NCI-H1092 (cell line): ENCODE measurements at places on chromosomes 1 and 21.
A peak's percentile ranks its signal among the peaks of the same experiment; 100 is the strongest.

DNA sequence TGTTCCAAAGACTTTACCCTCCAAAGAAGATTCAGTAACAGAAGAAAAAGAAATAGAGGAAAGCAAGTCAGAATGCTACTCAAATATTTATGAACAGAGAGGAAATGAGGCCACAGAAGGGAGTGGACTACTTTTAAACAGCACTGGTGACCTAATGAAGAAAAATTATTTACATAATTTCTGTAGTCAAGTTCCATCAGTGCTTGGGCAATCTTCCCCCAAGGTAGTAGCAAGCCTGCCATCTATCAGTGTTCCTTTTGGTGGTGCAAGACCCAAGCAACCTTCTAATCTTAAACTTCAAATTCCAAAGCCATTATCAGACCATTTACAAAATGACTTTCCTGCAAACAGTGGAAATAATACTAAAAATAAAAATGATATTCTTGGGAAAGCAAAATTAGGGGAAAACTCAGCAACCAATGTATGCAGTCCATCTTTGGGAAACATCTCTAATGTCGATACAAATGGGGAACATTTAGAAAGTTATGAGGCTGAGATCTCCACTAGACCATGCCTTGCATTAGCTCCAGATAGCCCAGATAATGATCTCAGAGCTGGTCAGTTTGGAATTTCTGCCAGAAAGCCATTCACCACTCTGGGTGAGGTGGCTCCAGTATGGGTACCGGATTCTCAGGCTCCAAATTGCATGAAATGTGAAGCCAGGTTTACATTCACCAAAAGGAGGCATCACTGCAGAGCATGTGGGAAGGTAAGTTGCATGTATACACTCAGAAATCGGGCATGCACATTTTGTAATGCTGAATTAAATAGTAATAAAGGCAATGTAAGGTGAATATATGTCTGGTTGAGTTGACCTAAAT lies 97.2 kb downstream of the ZFYVE9 start:
- no peak for DNase-seq

DNA sequence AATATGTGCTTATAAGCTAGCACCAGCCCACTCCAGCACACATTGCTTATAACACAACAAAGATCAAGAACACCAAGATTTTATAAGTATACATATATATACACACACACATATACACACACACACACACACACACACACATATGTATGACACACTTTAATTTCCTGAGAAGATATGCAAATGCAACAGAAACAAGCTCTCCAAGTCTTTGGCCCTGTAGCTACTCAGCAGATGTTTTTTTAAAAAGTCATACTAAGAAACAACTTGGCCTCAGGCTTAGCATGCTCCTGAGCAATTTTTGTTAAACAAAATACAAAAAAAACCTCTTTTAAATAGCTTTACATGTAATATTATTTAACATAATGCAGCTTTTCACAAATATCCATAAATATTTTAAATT lies 11.1 kb downstream of the TNFSF18 start:
- DNase-seq = no peak

DNA sequence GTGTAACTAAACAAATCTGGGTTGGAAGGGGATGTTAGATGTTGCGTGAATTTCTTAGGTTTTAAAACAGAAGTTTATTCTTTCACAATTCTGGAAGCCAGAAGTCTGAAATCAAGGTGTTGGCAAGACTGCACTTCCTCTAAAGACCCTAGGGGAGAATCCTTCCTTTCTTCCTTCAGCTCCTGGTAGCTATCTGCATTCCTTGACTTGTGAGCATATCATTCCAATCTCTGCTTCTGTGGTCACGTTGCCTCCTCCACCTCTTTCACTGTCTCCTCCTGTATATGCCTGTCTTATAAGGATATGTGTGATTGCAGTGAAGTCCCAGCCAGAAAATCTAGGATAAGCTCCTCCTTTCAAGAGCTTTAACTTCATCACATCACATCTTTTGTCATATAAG lies 7.7 kb downstream of the CHRM3 start:
- no peak for DNase-seq

- no peak for DNase-seq
Measured at GRCh38 chr1:163131981-163132380, 62.8 kb downstream of the RGS4 start.

DNA sequence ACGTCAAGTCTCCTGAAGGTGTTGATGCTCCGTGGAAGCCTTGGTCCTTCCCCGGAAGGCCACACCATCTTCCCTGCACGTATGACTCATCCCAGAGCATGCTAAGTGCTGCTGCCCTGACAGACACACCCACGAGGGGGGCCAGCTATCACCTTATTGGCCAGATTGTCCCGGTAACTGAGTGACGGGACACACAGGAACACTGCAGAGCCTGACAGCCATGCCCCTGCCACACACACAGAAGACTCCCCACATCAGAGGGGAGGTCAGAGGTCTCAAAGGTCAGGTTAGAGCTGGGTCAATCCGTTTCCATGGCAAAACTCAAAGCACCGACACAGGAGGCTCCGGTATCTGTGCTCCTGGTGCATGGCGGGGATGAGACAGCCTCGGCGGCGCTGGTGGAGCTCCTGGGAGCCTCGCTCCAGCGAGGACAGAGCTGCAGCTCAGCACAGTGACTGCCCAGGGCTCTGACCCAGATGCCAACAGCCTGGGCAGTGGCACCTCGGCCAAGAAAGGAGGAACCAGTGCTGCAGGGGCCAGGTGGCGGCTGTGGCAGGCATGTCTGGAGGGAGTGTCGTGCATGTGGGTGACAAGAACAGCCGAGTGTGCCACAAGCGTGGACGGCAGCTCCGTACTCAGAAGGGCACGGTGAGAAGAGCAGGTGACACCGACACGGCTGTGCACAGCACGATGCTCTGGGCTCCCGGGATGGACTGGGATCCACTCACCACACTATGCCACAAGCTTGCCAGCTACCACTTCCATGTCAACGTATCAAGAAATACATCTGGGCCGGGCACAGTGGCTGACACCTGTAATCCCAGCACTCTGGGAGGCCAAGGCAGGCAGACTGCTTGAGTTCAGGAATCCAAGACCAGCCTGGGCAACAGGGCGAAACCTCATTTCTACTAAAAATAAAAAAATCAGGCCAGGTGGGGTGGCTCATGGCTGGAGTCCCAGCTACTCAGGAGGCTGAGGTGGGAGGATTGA lies 14.8 kb upstream of the TMEM240 start:
- no peak for DNase-seq

DNA sequence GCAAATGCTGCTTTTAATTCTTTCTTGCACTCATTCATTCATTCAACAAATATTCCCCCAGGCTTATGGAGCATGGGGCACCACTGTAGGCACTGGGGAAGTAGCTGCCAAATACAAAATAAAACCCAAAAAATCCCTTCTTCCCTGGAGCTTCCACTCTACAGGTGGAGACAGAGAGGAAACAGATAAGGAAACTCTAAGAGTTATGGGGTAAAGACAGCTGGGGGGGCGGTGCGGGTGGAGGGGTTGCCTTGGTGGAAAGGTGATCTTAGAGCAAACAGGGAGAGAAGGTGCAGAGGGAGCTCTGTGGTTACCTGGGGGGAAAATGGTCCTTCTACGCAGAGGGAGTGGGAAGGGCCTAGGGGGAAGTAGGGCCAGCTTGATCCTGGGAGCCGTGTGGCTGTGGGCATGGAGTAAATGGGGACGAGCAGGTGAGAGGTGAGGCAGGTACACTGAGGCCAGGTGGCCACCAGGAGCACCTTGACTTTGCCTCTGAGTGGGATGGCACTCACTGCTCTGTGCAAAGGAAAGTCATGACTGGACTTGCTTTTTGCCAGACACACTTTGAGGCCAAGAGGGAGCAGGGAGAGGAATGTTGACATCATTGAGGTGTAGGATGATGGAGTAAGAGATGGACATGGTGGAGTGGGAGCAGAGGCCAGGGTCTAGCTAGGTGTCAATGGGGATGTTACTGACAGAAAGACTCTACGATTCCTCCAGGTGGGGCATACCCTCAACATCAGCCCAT lies 152.0 kb downstream of the ETS2 start:
- no peak for DNase-seq

GRCh38 chr1:203858055-203858454 lies 3.3 kb upstream of the SNRPE start:
- no peak for DNase-seq

GRCh38 chr1:234839663-234840062 lies 229.7 kb upstream of the IRF2BP2 start:
- no peak for DNase-seq

- DNase-seq = peak; percentile 90
Measured at GRCh38 chr1:34057347-34058130, 107.5 kb downstream of the CSMD2 start.

DNA sequence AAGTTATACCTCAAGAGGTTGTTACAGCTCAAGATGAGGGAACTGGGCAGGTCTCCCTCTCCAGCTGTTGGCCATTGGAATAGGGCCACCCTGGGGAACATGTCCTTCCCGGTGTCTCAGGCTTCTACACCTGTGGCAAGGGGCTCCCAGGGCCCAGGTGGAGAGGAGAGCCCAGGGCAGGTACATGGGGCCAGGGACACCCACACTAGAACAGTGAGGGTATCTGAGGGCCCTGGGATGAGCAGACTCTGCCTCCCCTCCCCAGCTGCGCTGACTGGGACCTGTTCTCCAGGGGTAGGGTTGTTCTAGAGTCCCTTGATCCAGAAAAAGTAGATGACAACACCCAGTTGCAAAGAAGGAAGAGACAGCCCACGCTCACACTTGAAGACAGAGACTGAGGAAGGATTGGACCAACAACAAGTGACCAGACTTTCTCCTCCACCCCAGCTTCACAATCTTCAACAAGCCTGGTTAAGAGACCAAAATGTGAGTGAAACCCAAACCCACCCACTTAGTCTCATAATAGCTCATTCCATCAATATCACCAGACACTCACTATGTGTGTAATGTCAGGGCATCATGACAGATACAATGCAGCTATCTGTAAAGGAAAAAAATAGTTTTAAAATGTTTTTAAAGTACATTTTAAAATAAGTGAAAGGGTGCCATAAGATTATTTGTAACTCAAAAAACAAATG lies 439.3 kb downstream of the NPHP4 start:
- no peak for DNase-seq

- DNase-seq = no peak
Measured at GRCh38 chr1:229184066-229184465, 86.8 kb upstream of the RAB4A start.

GRCh38 chr1:47434051-47434842 lies 3.6 kb upstream of the FOXD2 start:
- no peak for DNase-seq

GRCh38 chr21:42260121-42260520 lies 41.2 kb downstream of the ABCG1 start:
- DNase-seq = no peak

- no peak for DNase-seq
Measured at GRCh38 chr1:196873385-196873784, 14.5 kb upstream of the CFHR4 start.

DNA sequence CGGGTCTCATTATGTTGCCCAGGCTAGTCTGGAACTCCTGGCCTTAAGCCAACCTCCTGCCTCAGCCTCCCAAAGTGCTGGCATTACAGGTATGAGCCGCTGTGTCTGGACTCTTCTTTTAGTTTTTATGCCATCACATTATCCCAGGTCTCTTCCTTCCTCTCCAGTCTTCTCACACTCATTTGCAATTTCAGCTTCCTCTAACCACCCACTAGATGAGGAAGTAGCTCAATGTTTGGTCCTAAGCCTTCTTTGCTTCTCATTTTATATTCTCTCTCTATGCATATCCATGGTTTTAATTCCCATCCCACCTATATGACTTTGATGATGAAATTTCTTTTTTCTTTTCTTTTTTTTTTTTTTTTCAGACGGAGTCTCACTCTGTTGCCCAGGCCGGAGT lies 3.1 kb upstream of the ZBTB8A start:
- no peak for DNase-seq

DNA sequence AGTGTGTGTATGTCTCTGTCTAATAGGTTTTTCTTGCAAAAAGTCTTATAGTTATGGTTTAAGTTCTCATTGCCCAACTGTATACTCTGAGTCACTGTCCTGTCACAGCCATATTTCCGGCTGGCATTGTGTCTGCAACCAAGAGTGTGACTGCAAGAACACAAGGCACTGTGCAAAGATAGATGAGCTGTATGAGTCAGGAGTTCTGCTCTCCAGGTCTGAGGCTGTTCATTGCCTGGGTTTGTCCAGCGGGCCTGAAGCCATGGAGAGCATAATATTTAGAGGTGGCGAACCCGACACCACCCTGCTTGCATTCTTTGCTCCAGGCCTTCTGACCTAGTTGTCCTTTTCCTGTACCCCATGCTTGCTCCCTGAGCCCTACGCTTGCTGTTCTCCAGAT lies 50.9 kb upstream of the CNIH3 start:
- DNase-seq = no peak

DNA sequence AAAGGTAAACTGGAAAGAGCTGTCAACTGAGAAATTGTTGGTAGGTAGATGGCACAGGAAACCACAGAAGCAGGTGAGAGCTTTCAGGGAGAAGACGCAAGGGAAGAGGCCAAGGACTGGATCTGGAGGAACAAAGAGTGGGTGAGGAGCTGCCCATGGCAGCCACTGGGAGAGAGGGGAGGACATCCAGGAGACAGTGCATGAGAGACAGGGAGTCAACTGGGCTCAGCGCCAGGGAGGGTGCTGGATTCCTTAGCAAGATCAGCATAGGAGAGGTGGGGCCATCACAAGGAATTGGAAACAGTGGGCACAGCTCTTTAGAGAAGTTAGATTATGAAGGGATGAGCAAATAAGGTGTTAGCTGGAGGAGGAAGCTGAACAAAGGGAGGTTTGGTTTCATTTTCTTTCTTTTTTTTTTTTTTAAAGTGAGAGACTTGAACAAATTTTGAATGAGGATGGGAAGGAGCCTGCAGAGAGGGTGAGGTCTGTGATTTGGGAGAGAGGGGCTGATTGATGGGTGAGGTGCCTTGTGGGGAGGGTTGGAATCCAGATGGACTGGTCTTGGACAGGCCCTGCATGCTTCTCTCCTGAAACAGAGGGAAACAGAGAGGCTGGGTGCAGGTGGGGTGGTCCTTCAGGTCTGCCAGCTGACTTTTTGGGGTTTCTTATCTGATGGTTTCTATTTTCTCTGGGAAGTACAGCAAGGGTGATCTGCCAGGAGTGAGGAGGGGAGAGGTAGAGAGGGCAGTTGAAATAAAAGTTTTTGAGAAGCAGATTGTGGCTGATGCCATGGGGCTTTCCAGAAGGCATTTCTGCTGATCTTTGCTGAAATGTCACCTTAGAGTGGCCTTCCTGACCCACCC lies 5.4 kb downstream of the CYP4B1 start:
- DNase-seq = no peak

GRCh38 chr1:13642306-13643004 lies 57.5 kb upstream of the PRDM2 start:
- no peak for DNase-seq

DNA sequence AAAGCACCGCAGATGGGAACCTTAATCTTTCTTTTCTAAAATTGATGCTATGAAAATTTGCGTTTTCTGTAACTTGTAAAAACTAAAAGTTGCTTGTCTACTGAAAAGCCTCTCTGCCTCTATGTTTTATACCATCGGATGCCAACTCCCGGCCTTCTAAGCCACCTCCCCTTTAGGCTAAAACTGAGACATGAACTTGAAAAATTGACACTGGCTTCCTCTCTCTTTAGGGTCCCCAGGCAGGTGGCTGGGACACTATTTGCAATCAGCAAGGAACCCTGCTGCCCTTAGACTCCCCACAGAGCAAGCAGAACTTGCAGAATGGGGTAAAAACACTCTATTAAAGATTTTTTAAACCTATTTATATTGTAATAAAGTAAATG lies 151.1 kb upstream of the CAMK1G start:
- DNase-seq = no peak
